ENCODE measurements at places on chromosomes 5 and 9.

DNA sequence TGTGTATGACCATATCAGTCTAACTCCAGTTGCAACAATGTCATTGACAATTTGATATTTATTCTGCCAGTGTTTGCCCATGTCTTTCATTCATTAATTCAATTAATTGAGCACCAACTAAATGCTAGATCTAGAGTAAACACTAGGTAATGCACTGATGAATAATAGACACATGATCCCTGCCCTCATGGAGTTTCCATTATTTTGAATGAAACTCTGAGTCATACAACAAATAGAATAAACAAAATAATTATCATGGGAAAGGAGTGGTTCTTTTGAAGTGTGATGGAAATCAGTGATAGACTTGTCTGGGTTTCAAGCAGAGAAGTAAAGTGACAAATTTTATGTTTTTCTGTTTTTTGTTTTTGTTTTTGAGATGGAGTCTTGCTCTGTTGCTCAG is 4.6 kb downstream of the ARHGEF37 start:
- DNase-seq: no peak

- no peak for DNase-seq
Observed at GRCh38 chr5:1547655-1548054, 23.9 kb upstream of the LPCAT1 start.

GRCh38 chr5:115458416-115458815 is 86.2 kb downstream of the FEM1C start:
- no peak for DNase-seq

- DNase-seq: no peak
Observed at GRCh38 chr9:95283673-95284072, 33.8 kb downstream of the FANCC start.

DNA sequence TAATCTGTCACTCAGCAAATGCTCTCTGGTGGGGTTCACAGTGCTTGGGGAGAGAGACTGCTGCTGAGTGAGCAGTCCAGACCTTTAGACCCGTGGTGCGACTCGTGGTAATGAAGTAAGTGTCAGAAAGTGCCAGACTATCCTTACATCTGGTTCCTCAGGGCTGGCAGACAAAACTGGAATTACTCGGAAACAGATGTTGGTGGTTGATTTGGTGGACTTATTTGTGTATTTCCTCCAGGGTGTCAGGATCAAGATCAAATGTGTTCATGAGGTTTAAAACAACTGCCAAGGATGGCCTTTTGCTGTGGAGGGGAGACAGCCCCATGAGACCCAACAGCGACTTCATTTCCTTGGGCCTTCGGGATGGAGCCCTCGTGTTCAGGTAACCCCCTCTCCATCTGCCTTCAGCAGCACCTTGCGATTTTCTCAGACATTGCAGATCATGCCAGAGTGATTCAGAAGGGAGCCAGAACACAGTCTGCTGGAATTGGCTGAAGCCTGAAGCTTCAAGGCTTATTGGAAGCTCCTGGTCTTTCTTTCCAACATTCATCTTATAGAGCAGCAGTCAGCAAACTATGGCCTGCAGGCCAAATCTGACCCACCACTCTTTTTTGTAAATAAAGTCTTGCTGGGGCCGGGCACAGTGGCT is 105.2 kb downstream of the LIFR start:
- no peak for DNase-seq

- DNase-seq: no peak
Observed at GRCh38 chr5:171680485-171680884, 105.1 kb upstream of the SMIM23 start.

- DNase-seq: no peak
Observed at GRCh38 chr9:37540634-37541033, 35.5 kb downstream of the FBXO10 start.

DNA sequence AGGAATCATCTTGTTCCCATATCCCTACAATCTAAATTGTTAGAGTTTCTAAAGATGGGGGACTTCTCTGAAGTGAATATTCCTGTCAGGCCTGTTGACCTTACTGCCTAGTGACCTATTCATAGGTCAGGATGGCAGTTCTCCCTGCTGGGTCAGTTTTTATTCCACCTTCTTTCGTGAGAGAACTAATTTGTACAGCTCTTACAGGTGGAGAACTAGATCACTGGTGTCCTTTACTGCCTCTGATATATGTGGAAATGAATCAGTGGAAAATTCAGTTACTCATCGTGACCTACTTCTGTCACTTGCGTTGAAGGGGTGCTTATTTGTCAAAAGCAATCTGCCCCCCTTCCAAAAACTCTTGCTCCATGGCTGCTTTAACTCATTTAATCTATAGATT is 164.9 kb downstream of the CD180 start:
- DNase-seq: no peak

- DNase-seq: no peak
Observed at GRCh38 chr5:132771503-132771998, 5.5 kb downstream of the SEPTIN8 start.

GRCh38 chr9:135565141-135565628 is 3.6 kb downstream of the PAEP start:
- no peak for DNase-seq

- DNase-seq: no peak
Observed at GRCh38 chr5:7881816-7882215, 12.9 kb downstream of the MTRR start.

DNA sequence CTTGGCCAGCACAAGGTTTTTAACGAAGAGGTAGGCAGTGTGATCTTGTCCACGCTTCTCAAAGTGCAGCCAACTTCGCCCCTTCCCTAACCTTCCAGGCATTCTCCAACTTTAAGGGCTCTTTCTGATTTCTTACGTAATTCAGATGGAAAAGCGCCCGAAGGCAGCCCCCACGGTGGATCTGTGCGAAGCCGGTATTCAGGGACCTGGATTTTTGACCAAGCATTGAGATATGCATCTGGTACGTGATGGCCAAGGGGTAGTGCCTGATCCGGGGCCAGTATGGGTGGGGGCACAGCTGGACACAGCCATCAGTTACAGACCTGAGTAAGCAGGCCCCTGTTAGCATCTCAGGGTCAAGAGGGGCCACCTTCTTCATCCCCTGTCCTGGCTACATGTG is 80.0 kb downstream of the AMBP start:
- DNase-seq: no peak

GRCh38 chr9:75739884-75740611 is 150.4 kb upstream of the PCSK5 start:
- no peak for DNase-seq

DNA sequence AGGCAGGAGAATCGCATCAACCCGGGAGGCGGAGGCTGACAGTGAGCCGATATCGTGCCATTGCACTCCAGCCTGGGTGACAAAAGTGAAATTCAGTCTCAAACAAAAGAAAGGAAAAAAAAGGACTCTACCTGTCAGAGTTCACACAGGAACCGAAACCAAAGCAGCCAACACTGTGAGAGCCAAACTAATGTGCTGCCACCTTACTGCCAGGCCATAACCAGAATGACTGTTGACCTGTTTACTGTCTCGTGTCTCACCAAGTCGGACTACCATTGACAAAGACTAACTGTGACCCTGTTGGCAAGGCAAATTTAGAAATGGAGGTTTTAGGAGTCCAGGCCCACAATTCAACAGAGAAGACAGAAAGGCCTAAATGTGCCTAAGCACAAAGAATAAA is 112.4 kb downstream of the ANXA2R start:
- no peak for DNase-seq

GRCh38 chr9:78408388-78408787 is 111.5 kb downstream of the PSAT1 start:
- no peak for DNase-seq

DNA sequence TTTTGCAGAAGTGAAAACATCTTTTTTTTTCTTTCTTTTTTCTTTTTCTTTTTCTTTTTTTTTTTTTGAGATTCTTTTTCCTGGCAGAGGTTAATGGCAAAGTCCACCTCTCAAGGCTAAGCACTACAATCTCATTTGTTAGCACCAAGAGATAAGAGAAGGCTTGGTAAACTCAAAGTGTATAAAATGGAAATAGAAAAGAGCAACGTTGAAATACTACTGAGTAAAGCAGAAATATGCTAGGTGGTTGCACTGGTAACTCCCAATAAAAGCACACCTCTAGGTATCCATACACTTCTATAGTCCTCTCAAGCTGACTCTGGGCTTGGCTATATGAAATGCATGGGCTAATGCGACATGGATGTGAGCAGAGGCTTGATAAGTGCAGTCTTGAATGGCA is 188.9 kb downstream of the RAB3C start:
- no peak for DNase-seq

DNA sequence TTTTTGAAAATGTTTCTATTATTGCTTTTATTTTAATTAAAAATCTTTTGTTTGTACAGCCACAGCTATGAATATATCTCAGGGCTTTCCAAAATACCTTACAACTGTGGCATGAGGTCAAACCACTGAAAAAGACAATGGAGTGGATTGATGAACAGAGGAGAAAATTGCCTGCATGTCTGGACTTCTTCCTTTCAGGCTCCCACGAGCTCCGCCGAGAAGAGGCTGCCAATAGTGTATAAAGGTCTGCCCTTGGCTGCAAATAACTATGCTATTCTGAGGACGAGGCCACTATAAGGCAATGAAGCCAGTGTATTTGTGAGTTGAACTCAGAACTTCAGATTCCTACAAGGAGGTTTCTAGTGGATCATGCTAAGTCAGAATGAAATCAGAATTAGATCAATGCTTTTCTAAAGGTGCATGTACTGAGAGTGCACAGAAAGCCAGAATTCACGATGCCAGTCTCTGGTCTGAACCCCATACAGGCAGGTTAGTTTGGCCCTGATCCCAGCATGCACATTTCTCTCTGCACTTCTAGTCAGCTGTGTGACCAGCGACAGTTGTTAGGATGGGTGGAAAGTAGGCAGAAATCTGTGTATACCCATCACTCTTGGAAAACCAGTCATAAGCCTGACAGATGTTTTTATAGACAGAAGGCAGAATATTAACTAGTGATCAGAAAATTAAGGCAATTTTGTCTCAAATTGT is 42.7 kb upstream of the PLPP1 start:
- no peak for DNase-seq
